ENCODE measurements at places on chromosomes 3 and 15.
A peak's percentile ranks its signal among the peaks of the same experiment; 100 is the strongest.

GRCh38 chr3:51974277-51974962 lies 444 bp upstream of the ABHD14A start:
- DNase-seq, result no peak

- no peak for DNase-seq
Measured at GRCh38 chr3:157063926-157064325, 96.0 kb downstream of the CCNL1 start.

- DNase-seq, result no peak
Measured at GRCh38 chr15:64121614-64122013, 25.8 kb downstream of the SNX1 start.

DNA sequence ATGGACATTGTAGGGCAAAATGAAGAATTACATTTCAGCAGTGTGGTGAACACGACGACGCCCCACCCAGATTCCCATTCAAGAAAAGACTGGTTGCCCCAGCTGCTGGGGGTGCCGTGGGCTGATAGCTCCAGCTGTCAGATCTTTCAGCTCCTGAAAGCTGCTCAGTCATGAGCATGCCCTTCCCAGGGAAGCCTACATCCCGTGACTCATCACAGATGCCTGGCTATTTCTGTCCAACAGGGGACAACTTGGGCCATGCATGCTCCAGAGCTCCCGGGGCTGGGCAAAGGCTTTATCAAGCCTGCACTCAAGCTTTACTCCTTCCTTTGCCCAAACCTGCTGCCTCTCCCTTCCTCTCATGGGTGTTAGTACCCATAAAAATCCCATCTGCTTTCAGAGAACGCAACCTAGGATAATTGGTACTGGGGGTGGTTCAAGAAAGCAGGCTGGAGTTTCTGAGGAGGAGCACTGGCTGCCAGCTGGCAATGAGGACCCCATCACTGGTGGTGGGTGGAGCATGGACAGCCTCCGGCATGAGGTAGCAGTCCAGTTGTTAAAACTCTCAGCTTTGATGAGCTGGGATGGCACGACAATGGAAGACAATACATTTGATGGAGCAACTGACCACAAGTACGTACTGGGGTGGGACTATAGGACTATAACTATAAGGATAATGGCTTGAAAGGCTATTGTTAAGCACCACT lies 16.4 kb upstream of the ST8SIA2 start:
- DNase-seq, result no peak

GRCh38 chr3:123126031-123126430 lies 59.2 kb downstream of the PDIA5 start:
- no peak for DNase-seq

DNA sequence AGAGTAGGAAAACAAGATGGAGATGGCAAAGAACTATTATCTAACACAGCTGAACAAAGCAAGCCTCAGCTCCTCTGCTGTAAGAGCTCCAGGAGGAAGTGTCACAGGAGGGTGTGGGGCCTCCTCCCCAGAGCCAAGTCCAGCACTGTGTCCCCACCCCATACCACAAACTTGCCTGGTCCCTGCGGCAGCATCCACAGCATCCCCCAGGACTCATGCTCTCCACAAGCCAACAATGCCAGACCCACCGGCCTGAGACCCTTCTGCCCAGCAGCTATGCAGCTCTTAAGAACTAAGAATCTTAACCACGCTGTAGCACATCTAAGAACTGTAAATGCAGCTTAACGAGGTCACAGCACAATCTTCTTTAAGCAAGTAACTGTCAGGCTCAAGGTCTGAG lies 9.1 kb downstream of the RBM15B start:
- DNase-seq, result no peak

- DNase-seq, result no peak
Measured at GRCh38 chr15:40773496-40773895, 3.7 kb downstream of the C15orf62 start.

GRCh38 chr3:40876496-40876895 lies 322.8 kb upstream of the CTNNB1 start:
- DNase-seq, result no peak

DNA sequence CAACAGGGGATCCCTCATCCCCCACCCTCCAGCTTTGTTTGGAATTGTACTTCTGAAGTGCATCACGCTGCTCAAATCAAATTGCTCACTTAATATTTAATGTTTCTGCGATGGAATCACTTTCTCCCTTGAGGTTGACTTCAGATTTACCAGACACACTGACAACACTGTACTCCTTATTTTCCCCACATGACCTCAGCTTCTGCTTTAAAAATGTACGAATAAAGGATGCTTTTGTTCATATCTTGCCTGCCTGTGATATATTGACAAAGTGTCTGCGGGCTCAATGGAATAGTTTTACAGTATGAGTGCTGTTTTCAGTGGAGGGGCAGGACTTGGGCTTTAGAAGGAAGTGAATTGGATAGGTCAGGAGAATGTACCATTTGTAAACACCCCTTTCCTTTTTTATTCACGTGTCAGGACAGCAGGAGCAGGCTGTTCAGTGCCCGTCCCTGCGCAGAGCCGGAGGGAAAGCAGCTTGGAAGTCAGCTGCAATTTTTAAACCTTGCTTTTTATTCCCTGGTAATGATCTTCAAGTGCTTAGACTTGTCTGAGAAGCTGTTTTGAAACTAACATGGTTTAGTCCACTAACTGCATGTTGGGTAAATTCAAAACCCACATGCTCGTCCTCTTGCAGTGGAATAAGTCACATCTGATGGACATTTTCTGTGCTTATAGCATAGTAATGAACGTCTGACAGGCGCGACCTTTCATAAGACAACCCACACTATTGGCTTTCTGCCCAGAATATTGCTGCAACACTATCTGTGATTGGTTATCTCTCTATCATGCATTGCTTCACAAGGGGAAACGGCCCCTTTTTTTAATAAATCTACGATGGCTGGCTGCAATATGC lies 29.9 kb downstream of the MBNL1 start:
- DNase-seq, result no peak

- peak; percentile 33 for DNase-seq
Measured at GRCh38 chr15:101320501-101321052, 25.5 kb upstream of the SNRPA1 start.

GRCh38 chr3:185813691-185814215 lies 11.1 kb downstream of the IGF2BP2 start:
- no peak for DNase-seq

GRCh38 chr3:135141160-135141559 lies 346.1 kb downstream of the EPHB1 start:
- DNase-seq, result no peak

GRCh38 chr15:80580106-80580505 lies 115.0 kb upstream of the ABHD17C start:
- no peak for DNase-seq

GRCh38 chr3:50122661-50123391 lies 32.3 kb upstream of the SEMA3F start:
- DNase-seq, result no peak

GRCh38 chr3:194447161-194447560 lies 39.6 kb downstream of the ATP13A3 start:
- DNase-seq, result no peak

DNA sequence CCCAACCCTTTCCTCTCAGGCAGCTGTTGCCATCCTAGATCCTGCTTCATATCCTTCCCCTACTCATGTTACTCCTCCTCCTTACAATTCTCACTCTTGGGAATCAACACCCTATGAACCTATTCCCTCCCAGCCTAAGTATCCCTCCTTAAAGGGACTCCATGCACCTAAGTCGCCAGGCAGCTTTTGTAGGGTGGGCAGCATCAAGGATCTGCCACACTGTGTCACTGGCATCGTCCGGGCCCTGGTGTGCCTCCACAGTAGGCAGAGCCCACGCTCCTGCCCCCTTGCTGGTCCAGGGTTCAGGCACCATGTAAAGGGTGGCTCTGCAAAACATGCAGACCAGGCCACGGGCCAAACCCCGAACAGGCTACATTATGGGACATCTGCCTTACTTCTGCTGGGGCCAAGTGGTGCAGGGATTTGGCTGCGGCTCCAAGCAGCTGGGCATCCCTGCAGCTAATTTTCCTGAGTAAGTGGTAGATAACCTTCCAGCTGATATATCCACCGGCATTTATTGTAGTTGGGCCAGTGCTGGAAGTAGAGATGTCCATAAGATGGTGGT lies 53.4 kb downstream of the GSK3B start:
- no peak for DNase-seq

DNA sequence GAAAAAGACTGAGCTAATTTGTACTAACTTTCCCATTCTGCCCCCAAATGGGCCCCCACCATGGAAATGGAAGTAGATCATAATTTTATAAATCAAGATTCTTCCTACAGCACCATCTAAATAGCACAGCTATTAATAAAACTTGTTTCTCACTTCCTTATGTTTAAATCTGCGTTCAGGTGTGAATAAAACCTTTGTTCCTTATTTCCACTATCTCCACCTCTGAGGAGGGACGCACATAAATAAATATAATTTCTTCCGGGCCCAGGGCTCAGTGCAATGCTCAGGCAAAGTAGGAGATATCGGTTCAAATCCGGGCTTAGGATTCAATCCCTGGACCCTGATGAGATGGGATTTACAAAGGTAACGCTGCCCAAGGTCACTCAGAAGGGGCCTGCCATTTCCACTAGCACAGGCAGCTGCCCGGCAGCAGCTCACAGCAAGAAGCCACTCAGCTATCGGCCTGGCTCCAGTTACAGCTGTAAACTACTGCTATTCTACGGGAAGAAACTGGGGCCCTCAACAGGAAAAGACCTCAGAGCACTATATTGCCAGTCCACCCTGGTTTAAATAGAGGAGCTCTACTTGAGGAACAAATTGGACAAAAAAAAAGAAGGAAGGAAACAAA lies 52.5 kb downstream of the FOXP1 start:
- DNase-seq, result no peak

DNA sequence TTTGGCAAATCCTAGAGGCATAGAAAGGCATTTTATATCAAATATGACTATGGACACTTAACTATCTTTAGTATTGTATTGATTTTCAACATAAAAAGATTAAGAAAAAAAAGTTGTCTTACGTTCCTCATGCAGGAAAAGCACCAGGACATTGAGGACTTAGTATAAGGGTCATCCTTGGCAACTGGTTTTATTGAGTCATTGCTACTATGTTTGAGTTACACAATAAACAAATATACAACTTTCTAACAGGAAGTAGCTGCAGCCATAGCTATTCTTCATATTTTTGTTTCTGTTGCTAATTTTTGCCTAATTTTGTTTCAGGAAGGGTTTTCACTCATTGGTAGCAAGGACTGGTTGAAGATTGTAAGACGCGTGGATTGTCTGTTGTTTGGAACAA lies 93.0 kb downstream of the NPTN start:
- DNase-seq, result no peak

DNA sequence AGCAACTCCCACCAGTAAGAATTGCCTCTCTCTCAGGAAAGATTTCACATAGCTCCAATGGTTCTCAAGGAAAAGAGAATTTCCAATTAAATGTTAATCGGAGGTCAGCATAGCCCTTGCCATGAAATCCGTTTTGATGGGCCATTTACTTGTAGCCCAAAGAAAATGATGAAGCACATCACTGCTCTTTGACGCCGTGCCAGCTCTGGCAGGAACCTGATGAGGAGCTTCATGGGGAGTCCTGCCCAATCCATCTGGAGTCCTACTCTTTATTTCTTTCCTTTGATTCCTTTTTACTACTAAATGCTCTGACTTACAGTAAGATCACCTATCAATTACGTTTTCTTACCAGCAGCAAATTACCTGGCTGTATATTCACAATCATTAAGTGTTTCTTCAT lies 84.7 kb downstream of the FGF12 start:
- DNase-seq, result no peak

DNA sequence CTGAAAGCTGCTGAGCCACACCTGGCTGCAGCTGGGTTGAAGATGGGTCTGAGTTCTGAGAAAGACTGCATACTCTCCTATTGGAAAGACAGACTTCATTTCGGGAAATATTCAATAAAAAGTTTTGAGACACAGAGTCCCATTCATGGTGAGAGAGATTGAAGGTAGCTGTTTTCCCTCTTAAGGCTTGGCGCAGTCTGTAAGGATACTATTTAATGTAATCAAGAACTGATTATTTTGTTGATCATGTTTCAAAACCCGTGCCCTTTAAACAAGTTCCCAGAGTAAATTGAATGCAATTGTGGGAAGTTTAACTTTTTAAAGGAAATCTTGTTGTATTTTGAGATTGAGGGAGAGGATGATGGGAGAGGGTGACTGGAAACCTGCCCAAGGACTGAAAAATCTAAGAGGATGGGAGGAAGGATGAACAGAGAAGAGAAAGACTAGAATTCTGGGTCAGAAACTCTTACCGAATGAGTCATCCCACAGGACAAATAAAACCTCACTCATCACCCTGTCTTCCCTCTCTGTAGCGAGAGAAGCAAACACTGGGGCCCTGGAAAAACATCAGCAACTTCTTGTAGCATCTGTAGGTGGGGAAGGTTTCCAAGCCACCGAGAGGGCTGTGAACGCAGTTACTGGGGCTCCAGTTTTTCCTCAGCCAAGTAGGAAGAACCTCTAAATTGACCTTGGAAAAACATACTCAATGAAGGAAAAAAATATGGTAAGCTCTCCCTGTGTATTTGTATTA lies 193.2 kb upstream of the TPRG1 start:
- DNase-seq, result no peak

DNA sequence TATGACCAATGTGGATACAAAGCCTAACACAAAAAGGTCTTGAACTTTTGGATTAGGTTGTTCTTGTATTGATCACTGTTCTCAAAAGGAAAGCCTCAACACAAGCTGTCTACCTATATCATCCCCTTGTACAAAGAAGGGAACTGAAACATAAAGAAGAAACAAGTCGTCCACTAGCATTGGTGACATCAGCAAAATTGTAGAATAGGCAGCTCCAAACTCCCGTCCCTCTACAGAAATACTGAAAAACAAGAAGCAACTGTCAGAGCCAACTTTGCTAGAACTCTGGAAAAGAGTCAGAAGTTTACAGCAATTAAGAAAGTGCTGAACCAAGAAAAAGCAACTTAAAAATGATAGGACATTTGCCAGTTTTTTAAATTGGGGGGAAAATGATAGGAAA lies 7.5 kb upstream of the NR1I2 start:
- DNase-seq, result no peak

GRCh38 chr3:165770781-165771180 lies 66.4 kb downstream of the BCHE start:
- DNase-seq, result no peak

- DNase-seq, result no peak
Measured at GRCh38 chr3:196774191-196774820, 34.6 kb downstream of the PAK2 start.

DNA sequence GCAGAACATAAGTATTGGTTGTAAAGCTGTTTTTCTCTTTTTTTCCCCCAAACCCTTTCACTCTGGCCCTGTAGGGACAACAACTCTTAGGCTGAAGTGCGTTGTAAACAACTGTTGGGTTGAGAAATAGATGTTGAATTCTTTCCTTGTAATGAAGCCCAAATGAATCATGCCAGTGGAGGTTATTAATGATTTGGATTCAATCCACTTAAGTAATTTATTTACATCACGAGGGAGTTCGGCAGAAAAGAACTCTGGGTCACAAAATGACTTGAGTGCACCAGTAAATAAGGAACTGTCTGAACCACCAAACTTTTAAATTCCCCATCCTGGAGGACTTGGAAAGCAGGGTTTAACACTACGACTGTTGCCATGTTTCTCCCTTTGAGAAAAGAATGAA lies 218.9 kb downstream of the PDZRN3 start:
- no peak for DNase-seq

GRCh38 chr3:173615661-173616060 lies 218.1 kb downstream of the NLGN1 start:
- DNase-seq, result no peak
